ENCODE measurements at places on chromosomes 6 and 20.

GRCh38 chr20:63606686-63607085 is 20.2 kb downstream of the GMEB2 start:
- DNase-seq, result no peak

GRCh38 chr6:156695742-156696141 is 81.4 kb upstream of the ARID1B start:
- no peak for DNase-seq

- no peak for DNase-seq
Measured at GRCh38 chr6:87660226-87660911, 41.7 kb downstream of the AKIRIN2 start.

- no peak for DNase-seq
Measured at GRCh38 chr6:15712797-15713196, 50.0 kb upstream of the DTNBP1 start.

DNA sequence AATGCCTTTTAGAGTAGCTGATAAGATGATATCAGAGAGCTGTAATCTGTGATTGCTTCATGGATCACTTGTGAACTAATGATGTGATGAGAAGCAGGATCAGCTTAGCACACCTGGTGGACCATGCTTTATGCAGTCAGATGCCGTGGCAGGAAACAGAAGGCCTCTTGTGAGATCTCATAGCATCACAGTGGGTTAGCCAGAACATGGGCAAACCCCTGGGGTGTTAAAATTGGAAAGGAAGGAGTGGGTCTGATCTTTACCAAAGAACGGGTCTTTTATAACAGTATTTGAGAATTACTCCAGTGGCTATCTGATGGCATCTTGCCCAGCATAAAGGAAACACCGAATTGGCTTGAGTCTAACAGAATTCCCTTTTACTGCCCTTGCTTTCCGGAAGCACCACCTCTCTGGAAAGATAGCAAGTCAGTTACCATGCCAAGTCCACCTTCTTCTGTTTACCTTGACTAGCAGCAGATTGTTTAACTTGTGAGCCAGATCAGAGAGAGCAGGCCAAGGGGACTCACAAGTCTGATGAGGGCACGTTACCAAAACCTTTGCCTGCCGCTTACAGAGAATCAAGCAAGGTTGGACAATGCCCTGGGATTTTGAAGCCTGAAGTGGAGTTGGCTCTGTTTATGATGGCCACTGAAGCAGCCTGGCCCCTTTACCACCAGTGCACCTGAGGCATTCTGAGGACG is 20.9 kb upstream of the SRF start:
- no peak for DNase-seq

- no peak for DNase-seq
Measured at GRCh38 chr6:169912266-169913095, 161.1 kb downstream of the ERMARD start.

- DNase-seq, result no peak
Measured at GRCh38 chr20:7859356-7859802, 80.9 kb downstream of the HAO1 start.

- DNase-seq, result no peak
Measured at GRCh38 chr6:135875446-135875845, 23.9 kb downstream of the PDE7B start.

DNA sequence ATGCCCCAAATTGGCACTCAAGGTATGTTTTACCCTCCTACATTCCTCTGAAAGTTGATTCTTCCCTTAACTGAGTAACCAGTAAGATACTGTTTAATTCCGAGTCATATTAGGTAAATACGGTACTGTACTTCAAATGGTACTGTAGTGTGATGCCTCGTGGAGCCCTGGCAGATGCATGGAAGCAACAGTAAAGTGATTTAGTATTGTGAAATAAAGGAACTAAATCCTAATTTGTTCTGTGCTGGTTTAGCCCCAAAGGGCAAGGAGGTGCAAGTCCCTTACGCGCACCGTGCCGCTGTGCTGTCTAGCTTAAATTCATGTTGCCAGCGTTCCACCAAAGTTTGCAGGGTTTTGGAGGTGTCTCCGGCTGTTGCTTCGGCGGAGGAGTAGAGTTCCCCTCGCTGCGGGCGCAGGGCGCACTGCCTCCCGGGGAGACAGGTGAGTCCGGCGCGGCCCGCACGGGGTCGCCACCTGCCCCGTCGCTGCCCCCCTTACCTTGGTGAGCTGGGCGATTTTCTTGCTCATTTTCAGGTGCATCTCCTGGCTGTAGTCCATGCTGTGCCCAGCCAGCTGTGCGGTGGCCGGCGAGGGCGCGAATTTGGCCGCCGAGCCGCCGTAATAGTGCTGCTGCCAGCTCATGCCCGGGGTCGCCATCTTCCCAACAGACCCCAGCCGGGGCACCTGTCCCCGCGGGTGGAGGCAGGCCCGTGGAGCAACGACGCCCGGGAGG is 655 bp downstream of the FAM184A start:
- peak; percentile 18 for DNase-seq

DNA sequence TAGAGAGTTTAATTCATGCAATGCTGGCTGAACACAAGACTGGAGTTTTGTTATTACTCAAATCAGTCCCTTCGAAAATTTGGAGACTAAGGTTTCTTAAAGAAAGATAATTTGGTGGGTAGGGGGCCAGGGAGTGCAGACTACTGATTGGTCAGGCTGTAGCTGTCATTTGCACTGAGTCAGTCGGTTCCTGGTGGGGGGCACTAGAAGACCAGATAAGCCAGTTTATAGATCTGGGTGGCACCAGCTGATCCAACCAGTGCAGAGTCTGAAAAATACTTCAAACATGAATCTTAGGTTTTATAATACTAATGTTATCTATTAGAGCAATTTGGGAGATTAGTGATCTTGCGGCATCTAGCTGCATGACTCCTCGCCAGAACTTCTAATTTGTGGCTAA is 530.7 kb downstream of the NKAIN2 start:
- DNase-seq, result no peak

DNA sequence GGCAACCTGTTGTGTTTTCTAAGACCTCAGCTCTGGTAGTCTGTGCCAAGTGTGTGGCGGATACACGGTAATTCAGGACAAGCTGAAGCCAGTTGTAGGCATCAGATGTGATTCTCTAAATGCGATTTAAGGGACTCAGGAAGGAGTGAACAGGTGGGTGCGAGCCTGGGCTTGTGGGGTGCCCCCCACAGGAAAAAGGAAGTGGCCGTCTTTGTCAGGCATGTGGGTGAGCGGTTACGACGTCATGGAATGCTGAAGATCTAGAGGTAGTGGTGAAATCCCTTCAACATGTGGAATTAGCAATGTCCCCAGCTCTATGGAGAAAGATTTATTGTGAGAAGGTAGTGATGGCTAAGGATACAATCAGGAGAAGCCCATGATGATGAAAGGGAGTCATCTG is 95.1 kb upstream of the EXOC2 start:
- no peak for DNase-seq

Data from T follicular helper cell (primary cell).